ENCODE measurements at places on chromosomes 1 and 21.
A peak's percentile ranks its signal among the peaks of the same experiment; 100 is the strongest.

DNA sequence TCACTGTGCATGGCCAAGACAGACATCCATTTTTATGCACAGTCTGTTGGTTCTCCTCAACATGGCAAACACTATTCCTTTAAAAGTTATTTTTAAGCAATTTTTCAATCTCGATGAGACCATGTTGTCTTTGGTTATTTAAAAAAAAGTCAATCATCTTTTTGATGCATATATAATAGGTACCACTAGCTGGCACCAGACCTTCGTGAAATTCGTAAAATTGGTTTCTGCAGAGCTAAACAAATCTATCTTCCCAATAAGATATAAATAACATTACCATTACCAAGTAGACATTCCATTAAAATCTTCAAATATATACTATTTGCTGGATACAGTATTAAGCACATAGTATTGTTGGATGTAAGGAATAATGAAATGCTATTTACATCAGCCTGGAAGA is 220.0 kb upstream of the GREM2 start:
- no peak for DNase-seq

DNA sequence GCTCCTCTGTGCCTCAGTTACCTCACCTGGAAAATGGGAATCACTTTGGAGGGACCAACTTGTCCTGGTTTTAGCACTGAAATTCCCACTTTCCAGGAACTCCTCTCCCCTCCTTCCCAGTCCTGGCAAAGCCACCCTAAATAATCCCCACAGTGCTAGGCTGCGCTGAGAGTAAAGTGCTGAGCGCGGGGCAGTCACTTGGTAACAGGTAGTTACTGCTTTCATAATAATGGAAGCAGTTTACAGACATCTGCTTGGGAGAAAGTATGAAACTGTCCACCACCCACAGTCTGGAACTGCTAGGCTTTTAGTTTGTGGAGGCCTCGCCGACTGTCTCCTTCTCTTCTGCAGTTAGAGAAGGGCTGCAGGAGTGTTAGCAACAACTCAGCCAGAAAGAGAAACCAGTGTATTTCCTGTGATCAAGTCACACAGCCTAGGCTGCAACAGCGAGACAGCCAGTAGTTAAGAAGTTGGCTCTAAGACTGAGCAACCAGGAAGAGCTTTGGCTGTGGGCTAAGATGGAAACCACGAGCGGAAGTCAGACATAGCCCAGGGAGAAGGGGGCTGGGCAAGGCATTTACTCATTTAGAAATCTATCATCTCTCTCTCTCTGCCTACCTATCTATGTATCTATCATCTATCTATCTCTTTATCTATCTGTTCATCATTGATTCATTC is 30.8 kb upstream of the ABCG1 start:
- no peak for DNase-seq

DNA sequence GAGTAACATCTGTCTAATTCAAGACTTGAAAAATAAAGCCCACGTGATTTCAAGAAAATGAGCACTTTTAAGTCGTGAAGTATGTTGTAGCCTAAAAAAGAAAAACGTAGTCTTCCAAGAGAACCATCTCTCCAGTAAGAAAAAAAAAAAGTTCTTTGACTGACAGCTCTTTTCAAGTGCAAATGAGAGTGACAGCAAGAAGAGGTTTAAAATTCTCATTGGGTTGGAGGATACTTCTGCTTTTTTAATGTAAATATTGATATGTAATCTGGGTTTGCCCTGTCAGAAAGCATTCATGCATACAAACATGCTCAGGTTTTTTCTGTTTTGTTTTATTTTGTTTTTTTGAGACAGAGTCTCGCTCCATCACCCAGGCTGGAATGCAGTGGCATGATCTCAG is 32.3 kb upstream of the PRDM2 start:
- no peak for DNase-seq

DNA sequence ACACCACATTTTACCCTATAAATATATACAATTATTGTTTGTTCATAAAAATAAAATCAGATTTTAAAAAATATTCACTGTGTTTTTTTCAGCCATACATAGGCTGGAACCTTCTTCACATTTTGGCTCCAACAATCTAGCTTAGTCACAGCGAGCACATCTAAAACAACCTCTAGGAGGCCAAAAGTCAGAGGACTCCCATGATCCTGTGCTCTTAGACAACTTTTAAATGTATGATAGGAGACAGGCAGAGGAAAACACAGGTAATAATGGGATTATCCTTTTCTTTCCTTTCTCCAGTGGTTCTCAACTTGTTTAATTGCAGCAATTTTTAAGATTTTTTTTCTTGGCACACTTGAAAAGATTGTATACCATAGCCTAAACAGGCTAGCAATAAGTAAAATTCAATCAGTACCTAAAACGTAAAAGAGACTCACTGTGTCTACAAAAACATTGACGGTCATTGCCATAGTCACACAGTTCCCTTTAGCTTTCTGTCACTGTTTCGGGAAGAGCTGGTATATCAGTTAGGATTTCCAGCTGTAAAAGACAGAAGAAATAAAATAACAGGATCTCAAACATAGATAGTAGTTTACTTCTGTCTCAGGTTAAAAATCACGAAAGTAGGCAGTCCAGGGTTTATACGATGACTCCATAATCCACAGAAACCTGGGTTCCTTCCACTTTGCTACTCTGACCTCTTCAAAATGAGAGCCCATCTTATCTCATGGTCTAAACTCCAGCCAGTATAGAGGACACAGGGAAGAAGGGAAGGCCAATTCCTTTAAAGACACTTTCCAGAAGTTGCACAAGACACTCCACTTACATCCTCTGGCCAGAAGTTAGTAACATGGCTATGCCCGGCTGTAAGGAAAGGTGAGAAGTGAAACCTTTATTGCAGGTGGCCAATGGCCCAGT is 39.2 kb upstream of the CR1L start:
- no peak for DNase-seq

GRCh38 chr1:201504799-201505502 is 2.0 kb downstream of the CSRP1 start:
- DNase-seq = no peak

DNA sequence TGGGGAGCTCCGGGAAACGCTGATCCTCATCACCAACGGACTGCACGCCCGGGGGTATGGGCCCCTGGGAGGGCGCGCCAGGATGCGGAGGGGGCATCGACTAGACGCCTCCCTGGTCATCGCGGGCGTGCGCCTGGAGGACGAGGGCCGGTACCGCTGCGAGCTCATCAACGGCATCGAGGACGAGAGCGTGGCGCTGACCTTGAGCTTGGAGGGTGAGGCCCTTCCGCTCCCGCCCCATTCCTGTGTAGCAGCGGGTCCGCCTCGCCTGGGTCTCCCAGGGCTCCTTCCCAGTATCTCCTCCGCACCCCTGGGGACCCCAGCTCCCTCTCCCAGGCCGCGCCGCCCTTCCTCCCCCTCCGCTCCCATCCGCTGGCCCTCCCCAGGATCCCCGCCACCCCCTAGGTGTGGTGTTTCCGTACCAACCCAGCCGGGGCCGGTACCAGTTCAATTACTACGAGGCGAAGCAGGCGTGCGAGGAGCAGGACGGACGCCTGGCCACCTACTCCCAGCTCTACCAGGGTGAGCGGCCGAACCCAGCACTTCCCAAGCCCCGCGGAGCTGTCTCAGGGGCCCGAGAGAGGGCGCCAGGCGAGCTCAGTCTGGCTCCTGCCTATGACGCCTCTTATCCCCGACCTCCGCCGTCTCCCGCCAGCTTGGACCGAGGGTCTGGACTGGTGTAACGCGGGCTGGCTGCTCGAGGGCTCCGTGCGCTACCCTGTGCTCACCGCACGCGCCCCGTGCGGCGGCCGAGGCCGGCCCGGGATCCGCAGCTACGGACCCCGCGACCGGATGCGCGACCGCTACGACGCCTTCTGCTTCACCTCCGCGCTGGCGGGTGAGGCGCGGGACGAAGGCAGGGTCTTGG is 5.0 kb downstream of the HAPLN2 start:
- DNase-seq = peak; percentile 38

GRCh38 chr1:228100822-228101613 is 2.1 kb downstream of the C1orf35 start:
- no peak for DNase-seq

- DNase-seq = no peak
Observed at GRCh38 chr1:232178191-232178590, 451.7 kb downstream of the SIPA1L2 start.

- no peak for DNase-seq
Observed at GRCh38 chr1:212664409-212665199, 35.0 kb downstream of the BATF3 start.

GRCh38 chr21:27277110-27277509 is 310.2 kb upstream of the ADAMTS5 start:
- no peak for DNase-seq

GRCh38 chr1:208525417-208525816 is 281.2 kb upstream of the PLXNA2 start:
- DNase-seq = no peak

GRCh38 chr1:98417820-98418219 is 243.7 kb upstream of the SNX7 start:
- DNase-seq = no peak

DNA sequence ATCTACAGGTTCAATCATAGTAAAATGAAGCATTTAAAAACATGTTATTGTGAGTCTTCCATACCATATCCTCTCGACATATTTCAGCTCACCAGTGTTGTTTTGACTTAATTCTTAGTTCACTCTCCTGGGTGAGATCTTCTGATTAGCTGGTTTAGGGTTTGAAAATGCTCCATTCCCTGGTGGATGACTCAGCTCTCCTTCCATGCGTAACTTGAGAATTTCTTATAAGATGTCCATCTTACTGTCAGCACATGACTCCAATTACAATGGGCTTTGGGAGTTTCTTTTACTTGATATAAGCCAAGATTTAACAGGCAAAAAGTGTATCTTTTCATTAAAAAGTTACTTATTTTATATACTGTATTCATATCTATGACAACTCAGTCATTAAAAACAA is 476.5 kb downstream of the BRINP3 start:
- DNase-seq = no peak

DNA sequence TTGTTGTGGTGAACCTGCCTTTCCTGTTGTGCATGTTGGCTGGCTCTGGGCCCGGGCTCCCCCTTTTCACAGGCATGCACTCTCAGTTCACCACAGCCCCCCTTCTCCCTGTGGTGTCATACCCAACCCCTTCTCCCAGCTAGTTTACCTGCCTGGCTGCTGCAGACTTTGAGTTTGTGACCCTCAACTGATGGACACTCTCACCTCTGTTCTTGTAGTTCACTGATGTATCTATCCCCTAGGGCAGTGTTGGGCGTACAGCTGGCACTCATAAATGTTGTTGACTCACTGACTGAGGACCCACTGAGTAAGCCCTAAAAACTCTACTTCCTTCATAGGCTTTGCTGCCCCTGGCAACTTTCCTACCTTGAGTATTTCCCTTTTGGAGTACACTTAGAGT is 54.9 kb downstream of the WDR64 start:
- DNase-seq = no peak

DNA sequence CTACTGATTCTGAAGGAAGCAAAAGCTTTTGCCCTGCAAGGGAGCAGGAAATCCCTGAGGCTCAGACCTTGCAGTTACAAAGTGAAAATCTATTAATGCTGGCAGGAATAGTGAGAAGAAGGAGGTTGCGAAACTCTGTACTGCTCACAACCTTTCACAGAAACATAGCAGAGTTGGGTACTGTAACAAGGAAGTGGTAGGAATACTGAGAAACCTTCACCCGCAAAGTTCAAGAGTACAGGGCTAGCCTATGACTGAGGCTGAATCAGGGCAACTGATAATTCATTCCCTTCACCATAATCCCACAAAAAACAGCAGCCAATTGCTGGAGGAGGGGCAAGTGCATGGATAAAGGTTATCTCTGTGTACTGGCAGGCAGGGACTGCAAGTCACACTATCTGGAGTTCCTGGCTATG is 23.9 kb upstream of the KCTD3 start:
- no peak for DNase-seq

- no peak for DNase-seq
Observed at GRCh38 chr1:56032096-56032676, 547.2 kb downstream of the PLPP3 start.

- DNase-seq = no peak
Observed at GRCh38 chr1:115670476-115671175, 28.9 kb downstream of the VANGL1 start.

DNA sequence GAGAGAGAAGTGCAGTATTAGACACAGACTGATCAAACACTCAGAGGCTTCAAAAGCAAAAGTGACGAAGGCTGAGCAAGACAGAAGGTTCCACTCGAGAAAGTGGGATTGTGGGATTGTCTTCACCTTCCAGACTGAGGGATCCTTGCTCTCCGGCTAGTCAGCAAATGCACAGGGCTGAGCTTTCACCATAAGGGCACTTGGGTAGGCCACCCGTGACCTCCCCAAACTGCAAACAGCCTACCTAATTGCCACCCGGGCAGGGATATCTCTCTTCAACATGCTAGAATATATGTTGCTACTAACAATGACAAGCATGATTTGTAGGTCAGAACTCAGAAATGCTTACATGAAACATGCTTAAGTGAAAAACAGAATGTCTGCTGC is 35.3 kb upstream of the RIPK4 start:
- no peak for DNase-seq

- no peak for DNase-seq
Observed at GRCh38 chr1:176795929-176796328, 333.0 kb downstream of the PAPPA2 start.

GRCh38 chr1:241276391-241276790 is 80.6 kb downstream of the RGS7 start:
- no peak for DNase-seq

GRCh38 chr1:44594871-44595735 is 79.2 kb downstream of the TMEM53 start:
- peak; percentile 66 for DNase-seq

DNA sequence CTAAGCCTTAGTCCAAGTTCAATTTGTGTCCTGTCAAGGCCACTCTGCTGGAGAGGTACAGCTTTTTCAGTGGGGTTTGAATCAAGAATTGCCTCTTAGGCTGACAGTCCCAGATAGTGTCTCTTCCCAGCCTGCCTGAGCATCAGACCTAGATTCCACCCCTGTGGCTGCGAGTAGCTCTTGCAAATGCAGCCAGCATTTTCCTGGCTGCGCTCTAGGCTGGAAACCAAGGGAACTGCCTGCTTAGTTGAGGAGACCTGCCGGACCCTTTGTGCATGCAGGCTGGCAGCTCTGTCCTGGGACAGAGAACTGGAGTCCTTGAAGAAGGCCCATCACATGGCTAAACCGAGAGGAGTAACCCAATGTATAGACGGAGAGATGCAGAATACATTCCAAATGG is 293.7 kb downstream of the PCP4 start:
- DNase-seq = no peak

DNA sequence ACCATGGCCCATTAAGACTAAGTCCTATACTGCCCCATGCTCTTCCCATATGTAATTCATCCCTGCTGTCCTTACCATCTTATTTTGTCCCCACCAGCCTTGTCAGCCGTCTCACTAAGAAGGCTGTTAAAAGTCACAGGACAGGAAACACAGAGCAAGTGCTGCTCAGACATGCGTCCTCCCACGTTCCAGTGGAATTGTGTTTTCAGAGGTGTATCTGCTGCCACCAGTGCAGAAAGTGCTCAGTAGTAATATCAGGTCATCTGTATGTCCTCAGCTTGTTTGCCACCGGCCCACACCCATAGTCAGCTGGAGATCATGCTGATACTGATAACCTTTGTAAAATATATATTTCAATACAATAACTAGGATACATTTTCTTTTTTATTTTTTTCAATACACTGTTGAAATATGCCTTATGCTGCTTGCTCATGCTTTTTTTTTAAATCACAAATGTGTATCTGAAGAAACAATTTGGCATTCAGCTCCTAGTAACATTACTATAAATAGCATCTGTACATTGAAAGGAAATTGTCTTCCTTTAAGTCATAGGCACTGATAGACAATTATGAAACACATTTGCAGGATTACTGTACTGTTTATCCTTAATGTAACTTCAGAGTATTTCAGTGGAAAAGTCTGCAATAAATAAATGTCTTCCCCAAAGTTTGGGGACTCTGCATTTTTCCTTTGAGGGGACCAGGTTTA is 156.9 kb downstream of the EDEM3 start:
- no peak for DNase-seq
